ENCODE measurements at places on chromosomes 3 and 15.

- DNase-seq, result no peak
These were observed 601.2 kb upstream of the KCNMB2 start for GRCh38 chr3:177935047-177935446.

GRCh38 chr15:66711260-66711659 is 9.2 kb downstream of the SMAD6 start:
- no peak for DNase-seq

- no peak for DNase-seq
These were observed 6.6 kb downstream of the DTWD1 start for GRCh38 chr15:49627407-49627877.

GRCh38 chr3:127824151-127824825 is 2.0 kb upstream of the MGLL start:
- DNase-seq, result no peak

DNA sequence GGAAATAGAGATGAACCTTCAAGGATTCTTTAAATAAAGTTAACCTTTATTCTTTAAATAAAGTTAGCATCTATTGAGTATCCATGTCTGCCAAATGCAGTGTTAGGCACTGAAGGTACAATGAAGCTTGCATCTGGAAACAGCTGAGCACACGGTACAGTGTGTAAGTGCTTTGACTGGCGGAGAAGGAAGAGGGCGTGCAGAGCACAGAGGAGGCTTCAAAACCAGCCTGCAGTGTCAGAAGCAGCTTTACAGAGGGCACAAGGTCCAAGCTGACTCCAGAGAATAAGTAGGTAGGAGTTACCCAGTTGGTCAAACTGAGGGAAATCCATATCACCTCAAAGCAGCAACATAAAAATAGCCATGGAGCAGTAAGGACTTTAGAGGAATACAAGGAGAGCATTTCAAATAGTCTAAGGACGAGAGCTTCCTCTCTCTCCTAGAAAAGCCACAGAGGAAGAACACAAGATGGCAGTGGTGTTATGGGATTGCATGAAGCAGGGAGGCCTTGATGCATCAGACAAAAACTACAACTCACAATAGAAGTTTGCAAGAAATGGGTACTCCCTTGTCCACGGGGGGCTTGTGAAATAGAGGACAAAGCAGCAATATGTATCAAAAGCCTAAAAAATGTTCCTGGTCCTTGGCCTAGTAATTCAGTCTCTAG is 60.3 kb upstream of the PPP2R3A start:
- DNase-seq, result no peak

DNA sequence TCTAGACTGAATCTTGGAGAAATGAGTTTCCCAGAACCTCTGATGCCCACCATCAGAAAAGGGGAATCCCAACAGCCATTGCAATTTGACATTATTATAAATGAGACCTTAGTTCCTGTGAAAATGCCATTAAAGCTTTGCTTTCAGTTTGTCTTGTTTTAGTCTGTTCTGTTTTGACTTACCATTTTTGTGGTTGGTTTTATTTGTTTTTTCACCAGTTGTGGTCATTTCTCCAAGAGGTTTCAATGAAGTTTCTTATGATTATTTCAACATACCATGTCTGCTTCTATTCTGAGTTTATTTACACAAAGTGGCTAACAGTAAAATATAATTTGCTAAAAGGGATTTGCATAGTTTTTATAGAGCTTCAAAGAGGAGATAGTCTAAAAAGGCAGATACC is 175.0 kb upstream of the MCTP2 start:
- no peak for DNase-seq

GRCh38 chr3:43279082-43279481 is 7.3 kb upstream of the SNRK start:
- no peak for DNase-seq

DNA sequence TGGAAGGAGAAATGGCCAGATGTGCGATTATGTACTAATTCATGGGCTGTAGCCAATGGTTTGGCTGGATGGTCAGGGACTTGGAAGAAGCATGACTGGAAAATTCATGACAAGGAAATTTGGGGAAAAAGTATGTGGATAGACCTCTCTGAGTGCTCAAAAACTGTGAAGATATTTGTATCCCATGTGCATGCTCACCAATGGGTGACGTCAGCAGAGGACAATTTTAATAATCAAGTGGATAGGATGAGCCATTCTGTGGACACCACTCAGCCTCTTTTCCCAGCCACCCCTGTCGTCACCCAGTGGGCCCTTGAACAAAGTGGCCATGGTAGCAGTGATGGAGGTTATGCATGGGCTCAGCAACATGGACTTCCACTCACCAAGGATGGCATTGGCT is 490.9 kb upstream of the CBLB start:
- DNase-seq, result no peak

- DNase-seq, result no peak
These were observed 55.3 kb upstream of the SLC6A1 start for GRCh38 chr3:10937141-10937825.

GRCh38 chr3:117495620-117496019 is 786.0 kb downstream of the TUSC7 start:
- no peak for DNase-seq

DNA sequence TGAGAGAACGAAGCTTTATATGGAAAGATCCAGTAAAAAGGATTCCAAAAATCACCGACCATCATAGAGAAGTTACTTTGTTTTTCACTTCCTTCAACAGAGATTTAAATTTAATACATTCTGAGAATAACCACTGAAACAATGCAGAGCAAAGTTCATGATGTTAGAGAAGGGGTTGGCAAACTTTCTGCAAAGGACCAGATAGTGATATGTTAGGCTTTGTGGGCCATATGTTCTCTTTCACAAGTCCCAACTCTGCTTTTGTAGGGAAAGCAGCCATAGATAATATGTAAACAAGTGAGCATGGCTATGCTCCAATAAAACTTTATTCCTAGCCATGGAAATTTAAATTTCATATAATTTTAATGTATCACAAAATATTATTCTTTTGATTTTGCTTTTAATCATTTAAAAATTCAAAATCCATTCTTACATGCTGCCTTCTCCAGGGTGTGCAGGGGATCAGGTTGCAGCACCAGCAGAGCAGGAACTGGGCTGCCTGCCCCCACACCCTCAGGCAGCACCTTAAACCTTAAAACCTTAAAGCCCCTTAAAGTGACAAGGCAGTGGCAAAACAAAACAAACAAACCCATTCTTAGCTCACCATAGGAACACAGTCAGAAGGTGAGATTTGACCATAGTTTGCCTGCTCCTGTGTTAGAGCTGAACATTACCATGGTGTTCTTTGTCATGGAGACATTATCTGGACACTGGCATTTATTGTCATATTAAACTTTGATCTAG is 16.9 kb upstream of the IGSF10 start:
- no peak for DNase-seq

- DNase-seq, result peak; percentile 8
These were observed 91.6 kb downstream of the LRRK1 start for GRCh38 chr15:101010781-101011180.

DNA sequence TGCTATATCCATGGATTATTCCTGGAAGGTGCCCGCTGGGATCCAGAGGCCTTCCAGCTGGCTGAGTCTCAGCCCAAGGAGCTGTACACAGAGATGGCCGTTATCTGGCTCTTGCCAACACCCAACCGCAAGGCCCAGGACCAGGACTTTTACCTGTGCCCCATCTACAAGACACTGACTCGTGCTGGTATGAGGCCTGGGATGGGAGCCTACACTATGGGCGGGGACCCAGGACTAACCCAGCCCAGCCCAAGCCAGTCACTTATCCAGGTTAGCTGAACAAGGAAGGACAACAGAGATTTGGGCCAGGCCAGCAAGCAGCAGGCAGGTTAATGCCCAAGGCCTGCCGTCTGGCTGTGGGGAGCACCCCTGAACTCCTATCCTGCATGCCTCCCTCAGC is 45.3 kb downstream of the SEMA3G start:
- DNase-seq, result no peak

DNA sequence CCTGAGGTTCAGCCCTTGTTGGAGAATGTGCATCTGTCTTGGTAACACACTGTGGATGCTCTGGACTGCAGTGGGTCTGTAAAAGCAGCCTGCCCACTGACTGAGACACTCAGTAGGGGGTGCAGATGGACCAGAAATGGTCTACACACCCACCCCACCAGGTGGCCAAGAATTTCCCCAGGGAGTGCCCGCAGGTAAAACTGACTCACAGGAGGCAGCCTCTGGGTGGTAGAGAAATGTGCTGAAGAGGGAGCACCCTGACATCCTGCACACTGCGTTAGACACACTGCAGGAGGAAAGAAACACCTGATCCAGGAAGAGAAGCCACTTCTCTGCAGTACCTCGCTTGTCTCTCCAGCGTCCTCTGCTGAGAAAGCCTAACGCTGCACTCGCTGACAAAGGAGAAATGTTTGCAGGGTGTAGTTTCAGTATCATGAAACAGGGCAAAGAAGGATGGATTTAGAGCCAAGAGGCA is 109.5 kb upstream of the ABHD17C start:
- no peak for DNase-seq

- DNase-seq, result no peak
These were observed 751.7 kb downstream of the CADM2 start for GRCh38 chr3:85710490-85710889.

DNA sequence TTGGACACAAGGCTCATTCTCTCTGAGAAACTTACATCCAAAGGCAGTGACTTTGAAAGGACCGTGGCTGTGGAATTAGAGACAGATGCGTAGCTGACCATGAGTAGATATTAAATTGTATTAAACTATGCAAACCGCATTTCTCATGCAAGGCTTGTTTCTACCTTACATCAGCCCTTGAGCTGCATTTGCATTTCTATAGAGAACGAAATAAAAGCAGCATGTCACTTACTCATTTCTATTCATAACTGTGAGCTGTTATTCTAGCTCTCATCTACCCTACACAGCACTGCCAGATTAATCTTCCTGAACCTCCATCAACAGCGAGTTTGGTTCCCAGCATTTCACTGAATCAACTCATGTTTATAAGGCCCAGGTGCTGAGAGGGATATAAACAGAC is 72.3 kb downstream of the THSD4 start:
- DNase-seq, result no peak

DNA sequence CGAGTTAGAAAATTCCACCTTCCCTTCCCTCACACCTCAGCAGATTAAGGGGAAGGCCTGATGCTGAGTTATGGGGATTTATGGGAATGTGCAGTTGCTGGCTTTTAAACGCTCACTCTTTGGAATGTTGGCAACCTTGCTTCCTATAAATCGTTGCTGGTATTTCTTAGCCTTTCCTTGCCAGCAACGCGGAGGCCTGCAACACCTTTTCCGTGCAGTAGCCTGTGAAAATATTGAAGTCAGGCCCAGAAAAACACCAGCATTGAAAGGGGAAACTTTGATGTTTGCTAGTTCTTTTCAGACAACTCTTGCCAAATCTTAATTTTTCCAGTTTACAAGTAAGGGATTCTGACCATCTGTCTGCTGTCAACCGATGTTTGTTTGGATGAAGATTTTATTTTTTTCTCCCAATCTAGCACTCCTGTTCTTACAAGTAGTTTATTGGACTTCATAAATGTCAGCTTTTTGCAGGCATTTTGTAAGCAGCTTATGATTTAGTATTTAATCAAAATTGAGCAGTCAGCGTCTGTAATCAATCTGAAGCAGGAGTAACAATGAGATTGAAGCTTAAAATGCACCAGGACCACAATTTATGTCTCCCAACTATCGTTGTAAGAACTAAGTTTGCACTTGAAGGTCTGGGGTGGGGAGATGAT is 251.0 kb downstream of the RPLP1 start:
- DNase-seq, result no peak

DNA sequence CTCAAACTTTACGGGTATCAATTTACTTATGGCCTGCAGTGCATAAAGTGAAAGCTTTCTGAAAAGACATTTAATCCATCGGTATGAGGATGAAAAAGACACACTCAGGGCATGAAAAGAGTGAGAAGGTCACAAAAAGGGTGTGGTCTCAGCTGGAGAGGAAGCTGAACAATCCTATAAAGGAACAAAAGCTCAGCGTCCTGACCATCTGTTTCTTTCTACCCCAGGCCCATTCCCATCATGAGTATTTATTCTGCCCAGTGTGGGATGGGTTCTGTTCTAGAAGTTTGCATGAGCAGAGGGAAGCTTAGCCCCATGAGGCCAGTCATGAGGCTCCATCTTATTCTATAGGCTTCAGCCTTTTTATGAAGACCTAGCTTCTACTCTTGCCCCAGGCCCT is 144.6 kb downstream of the LPP start:
- no peak for DNase-seq

- no peak for DNase-seq
These were observed 8.2 kb upstream of the PODXL2 start for GRCh38 chr3:127620637-127621375.

- no peak for DNase-seq
These were observed 777.6 kb downstream of the PLOD2 start for GRCh38 chr3:145383416-145383815.

DNA sequence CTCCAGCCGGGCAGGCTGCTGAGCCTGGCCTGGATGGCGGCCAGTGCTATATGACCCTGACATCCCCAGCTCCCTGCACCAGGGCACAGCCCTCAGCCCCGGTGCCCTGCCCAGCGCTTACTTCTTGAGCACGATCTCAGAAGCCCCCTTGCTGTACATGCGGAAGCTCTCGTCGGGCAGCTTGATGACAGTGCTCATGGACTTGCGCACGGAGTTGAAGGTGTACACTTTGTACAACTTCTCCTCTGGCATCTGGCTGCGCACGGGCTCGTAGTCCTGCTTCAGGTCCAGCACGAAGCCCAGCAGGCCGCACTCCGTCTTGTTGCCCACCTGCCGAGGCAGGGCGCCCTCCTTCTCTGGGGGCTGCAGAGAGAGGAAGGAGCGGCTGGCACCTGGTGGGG is 38.8 kb upstream of the SEC13 start:
- DNase-seq, result no peak

All from activated T-cell treated with anti-CD3 and anti-CD28 coated beads, Interleukin-2, amount 50 U/mL, for 48 hours (primary cell).